HFFc6 (cell line): ENCODE measurements at places on chromosomes 11 and 22.
A peak's percentile ranks its signal among the peaks of the same experiment; 100 is the strongest.

DNA sequence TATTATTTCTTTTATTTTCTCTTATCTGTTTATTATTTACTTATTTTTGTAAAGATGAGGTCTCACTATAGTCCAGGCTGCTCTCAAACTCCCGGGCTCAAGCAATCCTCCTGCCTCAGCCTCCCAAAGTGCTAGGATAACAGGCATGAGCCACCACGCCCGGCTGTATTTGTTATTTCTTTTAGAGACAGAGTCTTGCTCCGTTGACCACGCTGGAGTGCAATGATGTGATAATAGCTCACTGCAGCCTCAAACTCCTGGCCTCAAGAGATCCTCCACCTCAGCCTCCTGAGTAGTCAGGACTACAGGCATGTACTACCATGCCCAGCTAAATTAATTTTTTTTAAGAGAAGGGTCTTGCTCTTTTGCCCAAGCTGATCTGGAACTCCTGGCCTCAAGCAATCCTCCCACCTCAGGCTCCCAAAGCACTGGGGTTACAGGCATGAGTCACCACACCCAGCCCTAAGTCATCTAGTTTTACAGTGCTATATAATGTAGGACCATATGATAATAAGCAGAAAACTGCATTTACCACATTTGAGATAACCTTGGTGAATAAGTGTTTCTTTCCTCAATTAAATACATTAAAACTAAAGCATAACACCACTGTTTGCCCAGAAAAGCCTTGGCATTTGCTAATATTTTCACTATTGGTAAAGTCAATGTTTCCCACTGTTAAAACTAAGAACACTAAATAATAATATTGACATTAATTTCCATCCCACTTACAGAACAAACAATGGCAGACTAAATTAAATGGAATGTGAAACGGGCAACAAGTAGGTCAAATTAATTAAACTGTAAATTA is 127.5 kb downstream of the SIK3 start:
- no peaks in the 10 kb centered on the region for H3K27me3 ChIP-seq
- peaks cover 11% of the 10 kb centered on the region for H3K4me1 ChIP-seq
- DNase-seq = no peak
- H3K4me3 ChIP-seq = no peak overlapping the region
- no peaks in the 10 kb centered on the region for H3K36me3 ChIP-seq

GRCh38 chr22:19769393-19769715 is 8.8 kb downstream of the TBX1 start:
- H3K4me1 ChIP-seq = no peaks in the 10 kb centered on the region
- H3K27me3 ChIP-seq = peaks cover 17% of the 10 kb centered on the region
- no peak for DNase-seq
- no peak overlapping the region for H3K4me3 ChIP-seq
- H3K27ac ChIP-seq = no peak overlapping the region

DNA sequence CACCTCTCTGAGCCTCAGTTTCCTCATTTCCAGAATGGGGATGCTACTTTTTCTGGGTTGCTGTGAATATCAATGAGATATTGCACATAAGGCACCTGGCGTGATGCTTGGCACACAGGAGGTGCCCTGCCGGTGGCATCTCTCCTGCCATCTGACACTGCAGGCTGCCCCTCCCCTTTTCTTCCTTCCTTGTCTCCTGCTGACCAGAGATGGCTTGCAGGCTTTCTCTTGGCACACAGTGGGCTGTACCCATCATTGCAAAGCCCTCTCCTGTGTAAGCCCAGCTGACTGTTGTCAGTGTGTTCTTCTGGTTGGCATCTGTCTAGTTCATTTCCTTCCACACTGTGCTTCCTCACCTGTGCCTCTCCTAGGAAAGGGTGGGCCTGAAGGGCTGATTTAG is 91.7 kb downstream of the MYO18B start:
- H3K4me1 ChIP-seq = no peaks in the 10 kb centered on the region
- H3K4me3 ChIP-seq = no peak overlapping the region
- no peak for DNase-seq
- no peaks in the 10 kb centered on the region for H3K27me3 ChIP-seq
- no peak overlapping the region for H3K27ac ChIP-seq

DNA sequence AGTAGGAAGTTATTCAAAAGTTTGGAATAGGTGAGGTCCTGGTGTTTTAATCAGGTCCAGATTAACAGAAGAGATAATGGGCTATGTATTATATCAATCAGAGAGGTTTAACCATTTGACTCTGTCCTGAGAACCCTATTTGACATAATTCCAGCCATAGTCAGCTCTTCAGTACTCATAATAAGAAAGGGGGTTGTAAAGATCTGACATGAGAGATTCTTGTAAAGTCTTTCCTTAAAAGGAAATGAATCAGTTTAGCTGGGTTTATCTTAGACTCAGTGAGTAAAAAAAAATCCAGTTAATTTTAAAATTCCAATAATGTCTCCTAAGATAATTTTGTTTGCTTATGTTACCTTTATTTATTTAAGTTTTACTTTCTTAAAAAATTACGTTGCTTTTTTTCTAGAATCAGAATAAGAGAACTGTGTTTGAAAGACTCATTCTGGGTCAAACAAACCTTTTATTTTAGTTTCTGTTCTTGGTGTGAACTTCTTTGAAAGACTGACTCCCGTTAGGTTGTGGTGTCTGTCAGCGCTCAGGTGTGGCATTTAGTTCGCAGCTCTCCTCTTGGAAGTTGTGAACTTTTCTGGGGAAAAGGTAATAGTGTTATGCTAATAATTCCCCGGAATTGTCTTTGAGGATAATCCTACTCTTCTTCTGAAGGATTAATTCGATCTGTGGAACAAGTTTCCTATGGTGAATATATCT is 20.5 kb downstream of the NUCB2 start:
- no peaks in the 10 kb centered on the region for H3K27me3 ChIP-seq
- no peak for DNase-seq
- H3K27ac ChIP-seq = peak overlapping the region; percentile 29; the same call in 1 of the 2 replicates

GRCh38 chr11:70583781-70584218 is 185.5 kb downstream of the CTTN start:
- H3K27me3 ChIP-seq = peaks cover 11% of the 10 kb centered on the region
- no peak overlapping the region for H3K27ac ChIP-seq
- no peaks in the 10 kb centered on the region for H3K4me1 ChIP-seq
- peaks cover 4% of the 10 kb centered on the region; the same call in 1 of the 2 replicates for H3K36me3 ChIP-seq

DNA sequence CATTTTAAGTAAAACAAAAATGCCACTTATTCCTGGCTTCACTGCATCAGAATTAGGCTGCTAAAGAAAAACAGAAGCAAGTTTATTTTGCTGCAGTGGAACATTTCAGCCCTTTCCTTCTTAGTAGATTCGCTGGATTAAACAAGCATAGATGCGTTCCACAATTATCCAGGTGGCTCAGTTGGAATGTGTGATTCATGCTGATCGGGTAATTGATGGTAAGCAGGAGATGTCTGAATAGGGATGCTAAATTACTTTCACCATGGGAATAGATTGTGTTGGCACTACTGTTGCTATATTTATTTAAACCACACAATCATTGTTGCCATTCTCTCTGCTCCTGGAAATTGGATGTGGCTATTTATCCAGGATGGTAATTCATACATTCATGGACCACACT is 440.1 kb upstream of the DDI1 start:
- no peaks in the 10 kb centered on the region for H3K36me3 ChIP-seq
- peaks cover 8% of the 10 kb centered on the region; the same call in 1 of the 2 replicates for H3K4me1 ChIP-seq
- H3K4me3 ChIP-seq = no peak overlapping the region
- no peak for DNase-seq

- no peak for DNase-seq
- no peak overlapping the region for H3K27ac ChIP-seq
- peaks cover 28% of the 10 kb centered on the region for H3K27me3 ChIP-seq
- peaks cover 12% of the 10 kb centered on the region; the same call in 1 of the 2 replicates for H3K4me1 ChIP-seq
Observed at GRCh38 chr11:77151804-77152509, 23.9 kb downstream of the MYO7A start.

- H3K27ac ChIP-seq = no peak overlapping the region
- no peak overlapping the region for H3K4me3 ChIP-seq
- H3K36me3 ChIP-seq = peaks cover 11% of the 10 kb centered on the region; the same call in 1 of the 2 replicates
- no peaks in the 10 kb centered on the region for H3K4me1 ChIP-seq
- H3K27me3 ChIP-seq = no peaks in the 10 kb centered on the region
- no peak for DNase-seq
Observed at GRCh38 chr11:103164093-103164796, 55.0 kb downstream of the DYNC2H1 start.

GRCh38 chr11:6233984-6234386 is 451 bp downstream of the FHIP1B start:
- H3K4me3 ChIP-seq = peak overlapping the region; percentile 97
- no peaks in the 10 kb centered on the region; the same call in 1 of the 2 replicates for H3K27me3 ChIP-seq
- no peak for DNase-seq
- no peaks in the 10 kb centered on the region for H3K36me3 ChIP-seq

DNA sequence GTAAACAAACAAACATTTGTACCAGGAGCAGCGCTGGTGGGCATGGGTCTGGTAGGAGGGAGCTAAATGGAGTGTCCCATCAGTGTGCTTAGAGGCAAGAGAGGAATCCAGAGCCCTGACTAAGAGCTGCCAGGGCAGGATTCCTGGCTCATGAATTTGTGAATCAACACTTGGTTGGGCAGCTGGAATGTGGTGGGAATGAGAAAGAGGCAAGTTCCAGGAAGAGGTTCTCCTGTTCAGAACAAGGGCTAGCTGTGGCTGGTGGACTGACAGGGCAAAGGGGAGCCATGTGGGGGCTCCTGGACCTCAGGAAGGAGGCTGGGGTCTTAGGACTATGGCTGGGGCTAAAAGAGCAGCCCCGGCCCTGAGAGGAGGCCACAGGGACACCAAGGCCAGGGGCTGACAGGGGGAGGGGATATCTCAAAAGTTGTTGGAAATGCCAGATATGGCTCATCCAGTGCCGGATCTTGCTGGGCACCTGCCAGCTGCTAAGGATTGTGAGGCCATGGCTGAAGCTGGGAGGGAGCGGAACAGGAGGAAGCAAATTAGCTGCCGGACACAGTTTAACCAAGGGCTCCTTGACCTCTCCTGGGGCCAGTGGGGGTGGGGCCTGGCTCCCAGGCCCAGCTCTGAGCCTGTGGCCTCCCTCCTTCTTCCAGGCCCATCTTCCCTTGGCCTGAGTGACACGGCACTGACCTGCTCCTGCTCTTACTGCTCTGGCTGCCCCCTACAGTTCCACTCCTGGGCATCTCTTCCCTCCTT is 14.6 kb upstream of the P2RY6 start:
- H3K36me3 ChIP-seq = no peaks in the 10 kb centered on the region
- peaks cover 41% of the 10 kb centered on the region for H3K4me1 ChIP-seq
- peak overlapping the region; percentile 100 for H3K27ac ChIP-seq
- peak overlapping the region; percentile 74 for H3K4me3 ChIP-seq
- peak; percentile 95 for DNase-seq

DNA sequence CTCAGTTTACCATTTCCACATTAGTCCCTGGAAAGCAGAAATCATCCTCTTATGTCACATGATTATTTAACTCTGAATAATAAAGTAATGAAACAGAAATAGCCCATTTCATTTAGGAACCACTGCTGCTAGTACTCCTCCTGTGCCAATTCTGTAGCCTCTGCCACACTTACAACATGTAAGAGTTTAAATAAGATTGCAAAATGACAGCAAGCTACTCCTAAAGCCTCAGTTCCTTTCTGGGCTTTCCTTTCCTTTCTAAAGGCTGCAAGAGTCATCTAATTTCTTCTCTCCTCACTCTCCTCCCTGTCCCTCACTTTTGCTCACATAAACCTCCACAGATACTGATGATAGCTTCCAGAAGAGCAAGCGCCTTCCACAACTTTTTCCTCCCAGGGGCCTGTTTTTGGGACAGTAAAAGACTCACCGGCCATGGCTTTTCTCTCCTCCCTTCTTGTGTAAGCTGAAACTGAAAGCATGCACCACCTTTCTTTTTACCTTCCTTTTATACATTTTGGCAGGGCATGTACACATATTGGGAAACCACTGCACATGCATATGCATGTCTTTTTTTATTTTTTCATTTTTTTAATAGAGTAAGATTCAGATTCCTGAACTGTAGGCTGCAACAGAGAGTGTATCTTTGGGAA is 38.5 kb downstream of the CARD18 start:
- no peak overlapping the region for H3K4me3 ChIP-seq
- DNase-seq = no peak
- H3K4me1 ChIP-seq = peaks cover 21% of the 10 kb centered on the region
- H3K27me3 ChIP-seq = no peaks in the 10 kb centered on the region
- H3K27ac ChIP-seq = no peak overlapping the region

DNA sequence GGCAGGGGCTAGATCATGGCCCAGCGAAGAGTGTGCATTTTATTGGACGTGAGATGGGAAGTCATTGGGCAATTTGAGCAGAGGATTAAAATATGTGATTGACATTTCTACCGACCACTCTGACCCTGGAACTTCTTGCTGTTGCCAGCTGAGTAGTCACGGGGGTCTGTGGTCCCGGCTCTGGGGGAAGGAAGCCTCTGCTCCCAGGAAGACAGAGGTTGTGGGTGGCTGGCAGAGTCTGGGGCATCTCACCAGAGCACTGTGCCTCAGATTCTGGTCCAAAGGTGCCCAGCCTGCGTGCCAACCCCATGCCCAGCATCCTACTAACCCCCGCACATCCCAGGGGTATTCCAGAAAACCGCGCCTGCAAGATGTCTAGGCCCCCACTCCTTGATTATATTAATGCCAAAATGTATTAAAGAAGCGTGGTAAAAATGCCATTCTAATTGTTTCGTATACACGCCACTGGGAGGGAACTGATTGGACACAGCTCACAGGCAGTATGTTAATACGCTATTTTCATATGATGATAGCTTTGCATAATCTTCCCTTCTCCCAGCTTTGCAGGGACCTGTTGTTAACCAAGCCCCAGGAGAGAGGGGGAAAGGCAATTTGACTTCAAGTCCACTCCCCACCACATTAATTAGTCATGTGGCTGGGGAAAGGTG is 25.3 kb upstream of the LMO1 start:
- H3K36me3 ChIP-seq = no peaks in the 10 kb centered on the region
- H3K4me3 ChIP-seq = no peak overlapping the region
- H3K4me1 ChIP-seq = no peaks in the 10 kb centered on the region
- no peak for DNase-seq

DNA sequence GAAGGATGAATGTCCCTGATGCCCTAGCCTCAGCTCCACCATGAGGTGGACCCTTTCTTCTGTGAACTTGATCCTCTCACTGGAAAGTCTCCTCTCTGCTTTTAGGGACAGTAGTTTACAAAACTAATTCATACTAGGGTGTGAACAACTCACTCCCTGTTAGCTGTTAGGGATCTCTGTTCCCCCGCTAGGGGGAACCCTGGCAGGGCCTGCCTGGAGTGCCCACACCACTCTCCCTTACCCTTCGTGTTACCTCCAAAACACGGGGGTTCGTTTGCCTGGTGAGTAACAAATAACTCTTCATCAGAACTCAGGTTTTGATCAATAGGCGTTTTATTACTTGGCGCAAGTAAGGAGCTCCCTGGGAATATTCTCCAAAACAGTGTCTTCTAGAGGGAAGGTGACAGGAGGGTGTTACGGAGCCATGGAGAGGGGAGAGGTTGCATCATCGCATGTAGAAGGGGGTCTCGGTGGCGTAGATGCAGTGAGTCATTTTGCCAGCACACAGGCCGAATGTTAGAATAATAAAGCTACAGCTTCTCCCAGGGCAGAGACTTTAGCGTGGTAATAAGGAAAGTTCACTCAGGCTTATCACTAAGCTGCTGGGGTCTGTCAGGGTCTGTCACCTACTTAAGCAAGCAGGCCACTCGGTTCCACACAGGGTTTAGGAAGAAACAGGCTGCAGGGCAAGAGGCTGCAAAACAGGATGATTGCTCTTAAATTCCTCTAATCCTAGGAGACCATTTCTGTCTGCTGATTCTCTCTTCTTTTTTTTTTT is 45.8 kb downstream of the C11orf96 start:
- no peak overlapping the region for H3K27ac ChIP-seq
- peak overlapping the region; percentile 67; the same call in 1 of the 2 replicates for H3K4me3 ChIP-seq
- H3K27me3 ChIP-seq = peaks cover 5% of the 10 kb centered on the region
- DNase-seq = no peak

GRCh38 chr11:95917193-95918036 is 6.5 kb downstream of the MTMR2 start:
- no peak overlapping the region for H3K27ac ChIP-seq
- H3K4me3 ChIP-seq = no peak overlapping the region
- H3K36me3 ChIP-seq = peaks cover 4% of the 10 kb centered on the region; the same call in 1 of the 2 replicates
- peaks cover 59% of the 10 kb centered on the region for H3K4me1 ChIP-seq
